NCI-H69 (cell line): ENCODE measurements at places on chromosomes 1 and 21.

DNA sequence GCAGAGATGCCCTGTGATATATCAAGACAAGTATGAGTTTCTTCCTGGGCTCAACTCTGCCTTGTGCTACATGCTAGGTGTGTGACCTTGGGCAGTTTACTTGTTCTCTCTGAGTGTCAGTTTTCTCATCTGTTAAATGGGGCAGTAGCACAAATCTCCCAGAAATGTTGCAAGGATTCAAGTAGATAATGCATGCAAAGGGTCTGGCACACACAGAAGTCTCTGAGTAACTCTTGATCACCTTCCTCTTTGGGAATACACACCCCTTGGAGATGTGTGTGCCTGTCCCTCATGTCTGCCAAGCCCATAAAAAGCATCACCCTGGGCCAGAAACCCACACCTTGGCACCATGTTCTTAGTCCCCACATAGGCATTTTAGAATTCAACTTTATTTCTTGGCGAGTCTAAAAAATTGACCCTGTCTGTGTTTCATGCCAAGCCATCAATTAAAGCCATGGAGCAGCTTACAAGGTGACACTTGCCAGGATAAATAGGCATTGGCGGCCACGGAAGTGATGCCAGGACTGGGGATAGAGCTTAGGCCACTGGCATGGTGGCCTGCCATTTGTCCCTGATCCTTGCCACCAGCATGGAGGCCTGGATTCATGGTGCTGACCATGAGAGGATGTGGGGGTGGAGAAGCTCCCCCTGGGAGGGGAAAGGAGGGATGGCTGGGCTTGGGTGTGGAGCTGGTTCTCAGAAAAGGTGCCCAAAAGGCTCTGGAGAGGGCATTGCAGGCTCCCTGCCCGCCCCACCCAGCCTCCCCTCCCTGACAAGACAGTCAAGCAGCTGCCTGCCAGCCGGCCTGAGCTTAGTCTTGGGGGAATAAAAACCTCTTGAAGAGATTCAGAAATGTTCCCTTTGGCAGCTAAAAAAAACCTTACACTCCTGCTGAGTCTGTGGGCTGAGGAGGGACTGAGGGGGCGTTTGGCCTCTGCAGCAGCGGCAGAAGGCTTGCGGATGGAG is 118.0 kb upstream of the IPO9 start:
- no peak for DNase-seq

DNA sequence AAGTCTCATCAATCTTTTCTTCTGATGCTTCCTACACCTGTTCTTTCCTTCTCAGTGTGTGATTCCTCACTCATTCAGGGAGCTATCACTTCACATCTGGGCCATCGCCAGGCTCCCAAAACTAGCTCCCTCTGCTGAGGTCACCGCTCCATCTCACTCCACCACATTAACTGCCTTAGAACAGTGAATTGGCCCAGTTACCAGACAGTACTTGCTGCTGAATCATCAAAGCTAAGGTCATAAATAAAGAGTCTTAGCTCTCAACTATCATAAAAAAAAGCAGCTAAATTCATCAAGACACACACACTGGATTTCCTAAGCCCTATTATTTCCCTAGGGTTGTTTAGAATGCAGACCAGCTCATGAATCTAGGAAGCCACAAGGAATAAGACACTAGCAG is 18.8 kb upstream of the SRM start:
- DNase-seq: no peak

DNA sequence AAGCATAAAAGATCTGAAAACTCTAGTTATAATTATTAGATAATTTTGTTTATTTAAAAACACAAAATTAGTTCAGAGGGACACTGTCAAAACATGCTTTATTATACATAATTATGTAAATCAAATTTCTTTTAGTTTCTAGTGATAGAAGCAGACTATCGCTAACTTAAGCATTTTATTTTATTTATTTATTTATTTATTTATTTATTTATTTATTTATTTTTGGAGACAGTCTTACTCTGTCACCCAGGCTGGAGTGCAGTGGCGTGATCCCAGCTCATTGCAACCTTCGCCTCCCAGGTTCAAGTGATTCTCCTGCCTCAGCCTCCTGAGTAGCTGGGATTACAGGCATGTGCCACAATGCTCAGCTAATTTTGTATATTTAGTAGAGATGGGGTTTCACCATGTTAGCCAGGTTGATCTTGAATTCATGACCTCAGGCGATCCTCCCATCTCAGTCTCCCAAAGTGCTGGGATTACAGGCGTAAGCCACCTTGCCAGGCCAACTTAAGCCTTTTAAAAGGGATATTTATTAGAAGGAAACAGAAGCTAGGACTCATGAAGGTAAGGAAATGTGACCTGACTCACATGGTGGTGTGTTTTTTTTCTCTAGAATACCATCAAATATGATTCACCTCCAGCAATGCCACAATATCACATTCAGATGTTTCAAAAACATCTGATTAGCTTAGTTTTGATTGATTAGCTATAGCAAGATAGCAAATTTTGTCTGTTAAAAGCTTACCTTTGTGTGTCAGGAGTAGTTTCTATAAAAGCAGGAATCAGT is 1357.4 kb upstream of the ADGRL4 start:
- DNase-seq: no peak

- DNase-seq: no peak
Observed at GRCh38 chr1:56415720-56416119, 163.6 kb downstream of the PLPP3 start.

GRCh38 chr21:40846103-40846502 is 855 bp downstream of the DSCAM start:
- peak; percentile 90 for DNase-seq

GRCh38 chr1:85275701-85276214 is 674 bp downstream of the BCL10 start:
- DNase-seq: no peak

DNA sequence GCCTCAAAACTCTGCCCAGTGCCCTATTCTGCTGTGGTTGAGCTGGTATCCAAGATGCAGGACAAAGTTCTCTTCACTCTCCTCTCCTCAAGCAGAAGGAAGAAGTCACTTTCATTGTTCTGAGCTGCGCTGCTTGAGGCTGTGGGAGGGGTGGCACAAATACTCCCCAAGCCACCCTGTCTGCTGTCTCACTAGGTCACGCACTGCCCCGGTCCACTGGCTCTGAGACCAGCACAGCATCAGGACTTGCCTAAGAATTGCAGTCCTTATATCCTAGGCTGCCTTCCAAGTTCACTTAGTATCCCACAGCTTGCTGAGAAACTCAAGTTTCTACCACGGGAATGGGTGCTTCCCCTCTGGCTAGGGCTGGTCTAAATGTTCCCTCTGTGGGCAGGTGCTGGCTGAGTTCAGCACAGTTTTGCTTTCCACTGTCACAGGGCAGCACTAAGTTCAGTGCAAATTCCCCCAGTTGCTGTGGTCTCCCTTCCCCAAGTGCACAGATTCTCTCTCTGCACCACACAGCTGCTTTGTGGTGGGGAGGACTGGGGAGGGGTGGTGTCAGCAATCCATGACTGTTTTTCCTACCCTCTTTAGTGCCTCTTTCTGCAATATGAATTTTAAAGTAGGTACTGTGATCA is 32.4 kb downstream of the SLC9C2 start:
- no peak for DNase-seq

DNA sequence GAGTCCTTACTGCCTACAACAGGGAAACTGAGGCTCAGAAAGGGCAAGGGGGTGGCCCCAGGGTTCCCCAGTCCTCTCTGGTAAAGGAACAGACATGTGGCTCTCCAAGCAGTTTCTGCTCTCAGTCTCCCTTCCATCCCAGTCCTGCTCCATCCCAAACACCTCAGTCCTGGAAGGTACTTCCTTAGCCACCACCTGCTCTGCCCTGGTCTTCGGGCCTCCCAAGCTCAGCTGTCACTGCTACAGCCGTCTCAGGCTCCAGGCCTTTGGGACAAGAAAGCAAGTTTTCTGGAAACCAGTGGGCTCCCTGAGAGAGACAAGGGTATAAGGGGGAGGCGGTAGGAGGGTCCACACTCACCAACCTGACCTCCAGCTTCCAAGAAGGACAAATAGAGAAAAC is 23.1 kb upstream of the ADGRB2 start:
- DNase-seq: no peak

DNA sequence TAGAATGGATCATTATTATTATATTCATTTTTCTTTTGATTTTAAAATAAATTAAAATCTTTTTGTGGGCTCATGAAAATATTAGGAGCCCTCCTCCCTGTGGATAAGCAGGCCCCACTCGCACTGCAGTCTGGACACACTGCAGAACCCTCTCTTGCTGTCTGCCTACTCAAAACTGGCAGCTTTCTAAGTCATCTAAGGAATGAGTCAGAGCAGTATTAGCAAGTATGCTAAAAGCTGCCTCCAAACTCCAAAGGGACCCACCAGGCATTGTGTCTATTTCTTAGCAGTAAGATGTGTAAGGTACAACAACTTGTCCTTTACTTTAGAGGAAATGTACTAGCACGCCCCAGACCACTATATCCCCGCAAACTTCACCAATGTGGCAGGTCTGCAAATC is 108.8 kb downstream of the SYF2 start:
- no peak for DNase-seq

- DNase-seq: no peak
Observed at GRCh38 chr1:170126696-170127095, 19.1 kb upstream of the NTMT2 start.

GRCh38 chr21:28822486-28823335 is 170.0 kb downstream of the LTN1 start:
- DNase-seq: no peak

GRCh38 chr1:35243691-35244090 is 24.8 kb upstream of the ZMYM4 start:
- peak; percentile 30 for DNase-seq

DNA sequence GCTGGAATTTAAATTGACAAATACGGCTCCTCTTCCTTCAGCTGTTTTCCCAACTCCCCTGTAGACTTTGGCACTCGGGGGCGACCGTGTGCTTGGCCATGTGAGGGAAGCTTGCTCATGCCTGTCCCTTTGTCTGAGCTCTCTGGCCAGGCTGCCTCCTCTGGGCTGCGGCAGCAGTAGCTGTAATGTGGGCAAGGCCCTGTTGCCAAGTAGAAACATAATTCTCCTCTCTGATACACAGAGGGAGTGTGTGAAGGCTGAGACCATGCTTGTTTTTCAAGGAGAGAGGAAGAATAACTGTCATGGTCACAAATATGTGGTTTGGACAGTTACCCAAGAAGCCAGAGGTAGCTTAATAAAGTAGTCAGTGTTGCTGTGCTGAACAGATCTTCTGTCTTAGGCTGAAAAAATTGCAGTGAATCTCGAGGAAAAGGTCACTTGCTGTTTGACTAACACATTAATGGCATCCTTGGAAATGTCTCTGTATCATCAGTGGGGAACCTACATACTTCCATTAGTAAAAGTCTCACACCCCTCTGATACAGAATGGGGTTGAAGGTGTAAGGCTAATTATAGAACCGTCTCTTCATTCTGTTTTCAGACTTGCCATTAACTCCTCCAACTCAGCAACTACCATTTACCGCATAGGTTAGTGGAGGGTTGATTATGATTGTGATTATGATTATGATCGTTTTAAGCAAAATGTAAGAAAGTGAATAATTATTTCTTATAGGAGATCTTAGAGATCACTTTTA is 94.6 kb downstream of the TGFB2 start:
- no peak for DNase-seq

DNA sequence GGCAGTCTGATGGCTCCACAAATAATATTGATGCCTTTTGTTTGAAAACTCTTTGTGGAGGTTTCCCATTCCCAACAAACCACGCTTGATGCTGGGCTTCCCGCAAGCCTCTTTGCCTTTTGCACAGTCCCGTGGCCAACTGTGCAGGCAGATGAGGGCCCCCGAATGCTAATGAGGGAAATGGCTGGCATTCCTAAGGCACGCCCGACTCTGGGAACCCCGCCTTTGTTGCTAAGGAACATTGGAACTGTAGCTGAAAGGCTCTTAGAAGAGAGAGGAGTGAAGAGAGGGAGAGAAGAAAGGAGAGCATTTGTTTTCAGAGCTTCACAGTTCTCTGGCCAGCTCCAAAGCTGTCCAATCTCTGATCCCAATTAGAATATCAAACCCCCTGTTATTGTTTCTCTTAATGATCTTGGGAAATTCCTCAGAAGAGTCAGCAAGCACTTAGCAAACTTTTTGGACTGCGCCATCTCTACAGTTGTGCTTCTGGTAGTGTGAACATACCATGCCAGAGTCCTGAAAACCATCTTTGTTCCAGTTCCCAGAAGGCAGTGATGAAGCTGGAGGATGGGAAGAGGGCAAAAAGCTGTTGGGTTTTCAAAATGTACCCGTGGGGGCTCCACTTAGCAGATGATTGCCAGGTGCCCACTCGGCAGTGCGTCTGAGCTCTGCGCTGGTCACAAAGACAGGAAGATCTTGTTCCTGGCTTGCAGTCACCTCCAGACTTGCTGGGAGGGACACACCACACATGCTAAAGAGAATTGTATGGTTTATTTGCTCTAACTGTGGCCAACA is 60.1 kb upstream of the CYP2J2 start:
- DNase-seq: peak; percentile 28

GRCh38 chr1:1377540-1378205 is 2.7 kb upstream of the AURKAIP1 start:
- no peak for DNase-seq

- DNase-seq: no peak
Observed at GRCh38 chr1:185139246-185139645, 17.5 kb downstream of the TRMT1L start.

DNA sequence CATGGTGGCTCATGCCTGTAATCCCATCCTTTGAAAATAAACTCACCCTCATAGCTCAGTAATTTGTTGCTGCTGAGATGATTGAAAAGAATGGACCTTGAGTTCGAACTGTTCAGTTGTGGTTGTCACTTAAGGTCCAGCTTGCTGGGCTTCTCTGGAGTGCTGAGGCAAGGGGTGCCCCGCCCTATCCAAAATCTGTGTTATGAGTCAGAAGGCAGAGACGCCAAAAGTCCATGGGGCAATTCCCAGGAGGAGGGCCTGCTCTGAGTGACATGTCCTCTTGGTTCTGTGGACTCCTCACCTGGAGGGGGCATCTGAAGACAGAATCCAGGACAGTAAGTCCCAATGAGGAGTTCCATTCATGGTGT is 64.8 kb downstream of the MYOM3 start:
- no peak for DNase-seq

GRCh38 chr1:34980715-34981114 is 4.4 kb downstream of the TMEM35B start:
- no peak for DNase-seq

GRCh38 chr1:178143730-178144690 is 50.1 kb downstream of the RASAL2 start:
- DNase-seq: no peak

DNA sequence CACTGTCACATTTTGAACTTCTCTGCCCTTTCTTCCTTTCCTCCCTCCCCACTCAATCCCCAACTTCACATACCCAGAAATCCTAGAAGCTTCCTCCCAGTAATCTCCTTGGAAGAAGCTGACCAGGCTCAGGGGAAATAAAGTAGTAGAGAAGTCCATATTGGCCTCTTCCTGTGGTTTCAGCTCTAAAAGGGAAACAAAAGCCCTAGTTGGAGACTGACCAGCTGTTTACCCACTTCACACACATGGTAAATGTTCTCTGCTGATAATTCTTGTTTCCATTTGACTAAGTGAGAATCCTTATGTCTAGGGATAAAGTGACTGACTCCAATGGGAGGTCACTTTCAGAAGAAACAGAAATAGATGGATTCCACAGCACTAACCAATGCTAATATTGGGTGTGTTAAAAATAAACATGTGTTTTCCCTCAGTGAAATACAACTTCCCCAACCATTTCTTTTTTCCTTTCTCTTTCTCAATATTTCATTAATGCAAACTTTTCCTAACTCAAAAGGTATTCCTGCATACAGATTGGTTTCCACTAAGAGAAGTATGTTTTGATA is 178.9 kb upstream of the DPT start:
- no peak for DNase-seq
